Muscle of leg (tissue), 16 donors: ENCODE measurements at places on chromosomes 4 and X. TPM values are rescaled to one million over a fixed set of nuclear protein-coding genes. Genes with fewer than 3 reads are reported as not detected.

The ADH7 gene
- not detected for total RNA-seq

DNA sequence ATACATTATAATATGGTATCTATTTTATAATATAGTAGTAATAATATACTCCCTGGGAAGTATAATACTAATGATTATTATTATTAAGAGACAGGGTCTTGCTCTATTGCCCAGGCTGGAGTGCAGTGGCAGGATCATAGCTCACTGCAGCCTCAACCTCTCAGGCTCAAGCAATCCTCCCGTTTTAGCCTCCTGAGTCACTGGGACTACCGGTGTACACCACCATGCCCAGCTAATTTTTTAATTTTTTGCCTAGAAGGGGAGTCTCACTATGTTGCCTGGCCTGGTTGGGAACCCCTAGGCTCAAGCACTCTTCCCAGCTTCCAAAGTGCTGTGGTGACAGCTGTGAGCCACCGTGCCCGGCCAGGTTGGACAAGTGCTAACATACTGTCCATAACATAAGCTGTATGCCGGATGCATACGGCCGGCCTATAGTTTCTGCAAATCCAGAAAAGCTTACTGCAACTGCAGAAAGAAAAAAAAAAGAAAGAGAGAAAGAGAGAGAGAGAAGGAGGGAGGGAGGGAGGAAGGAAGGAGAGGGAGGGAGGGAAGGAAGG is 94.2 kb upstream of the PPP2R3B start:
- no peak for DNase-seq

DNA sequence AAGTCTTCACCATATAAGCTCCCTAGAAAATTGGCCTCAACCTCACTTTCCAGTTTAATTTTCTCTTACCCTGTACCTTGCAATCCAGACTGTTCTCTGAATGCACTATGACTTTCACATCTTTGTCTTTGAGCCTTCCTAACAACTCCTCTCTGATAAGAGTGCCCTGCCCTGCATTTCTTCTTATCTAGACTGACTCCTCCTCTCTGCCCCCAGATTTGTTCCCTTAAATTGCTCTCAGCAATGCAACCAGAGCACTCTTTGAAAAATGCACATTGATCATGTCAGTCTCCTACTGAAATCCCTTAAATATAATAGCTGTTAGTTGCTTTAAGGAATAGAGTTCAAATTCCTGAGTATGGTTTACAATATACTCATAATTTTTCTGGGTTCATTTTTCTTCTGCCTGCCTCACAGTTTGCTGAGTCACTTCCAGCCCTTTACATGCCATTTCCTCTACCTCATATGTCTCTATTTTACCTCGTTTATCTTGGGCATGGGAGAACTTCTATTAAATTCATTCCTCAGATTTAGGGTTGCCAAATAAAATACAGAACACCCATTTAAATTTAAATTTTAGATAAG is 582.7 kb upstream of the AADAT start:
- no peak for DNase-seq

- DNase-seq = no peak
Observed at GRCh38 chrX:153670748-153671588, 2.6 kb downstream of the PNCK start.

The F9 gene
- total RNA-seq = not detected
